ENCODE measurements at places on chromosomes 3 and 15. TPM values are rescaled to one million over a fixed set of nuclear protein-coding genes. Genes with fewer than 3 reads are reported as not detected.
A peak's percentile ranks its signal among the peaks of the same experiment; 100 is the strongest.

The PXYLP1 gene
- 5.6 TPM for total RNA-seq

The TMEM42 gene
- total RNA-seq, result 0.14 TPM

- DNase-seq, result no peak
Observed at GRCh38 chr3:126743350-126743749, 39.3 kb downstream of the CHCHD6 start.

DNA sequence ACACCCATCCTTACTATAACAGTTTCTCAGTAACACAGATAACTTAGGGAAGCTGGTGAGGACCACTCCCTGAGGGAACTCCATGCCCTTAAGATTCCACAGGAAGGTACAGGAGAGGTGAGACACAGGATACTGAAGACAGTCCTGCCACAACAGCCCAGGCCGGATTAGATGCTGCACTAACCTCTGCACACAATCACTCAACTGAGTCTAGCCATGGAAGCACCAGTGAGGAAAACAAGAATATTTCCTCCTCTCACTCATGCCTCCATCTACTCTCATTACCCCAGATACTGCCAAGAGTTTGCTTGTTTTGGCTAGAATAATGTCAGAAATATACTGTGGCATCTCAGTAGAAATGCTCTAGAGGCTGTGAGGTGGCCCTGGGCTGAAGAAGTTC lies 3.7 kb downstream of the ANO10 start:
- no peak for DNase-seq

DNA sequence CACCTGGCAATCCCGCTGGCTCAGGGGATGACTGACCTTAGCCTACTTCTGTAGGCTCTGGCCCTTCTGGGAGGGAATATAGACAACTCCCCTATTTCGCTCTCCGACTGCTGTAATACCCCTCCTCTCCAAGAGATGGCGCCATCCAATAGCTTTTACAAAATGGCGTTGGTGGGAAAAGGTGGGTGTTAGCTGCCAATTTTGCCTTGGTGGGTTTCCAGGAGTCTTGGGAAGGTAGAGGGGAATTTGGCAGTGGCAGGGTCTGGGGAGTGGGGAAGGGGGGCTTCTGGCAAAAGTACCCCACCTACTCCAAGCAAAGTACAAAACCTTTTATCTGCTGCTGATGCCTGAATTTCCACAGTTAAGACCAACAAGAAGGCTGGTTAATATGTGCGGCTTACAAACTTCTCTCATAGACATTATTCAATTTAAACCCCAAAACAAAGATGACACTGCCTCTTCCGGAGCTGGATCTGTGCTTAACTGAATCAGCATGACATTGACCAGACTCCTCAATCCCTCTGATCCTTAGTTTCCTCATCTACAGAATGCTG lies 62.1 kb downstream of the RASGRF1 start:
- peak; percentile 24 for DNase-seq

The KIF7 gene
- 1.3 TPM for total RNA-seq

The RETNLB gene
- not detected for total RNA-seq

DNA sequence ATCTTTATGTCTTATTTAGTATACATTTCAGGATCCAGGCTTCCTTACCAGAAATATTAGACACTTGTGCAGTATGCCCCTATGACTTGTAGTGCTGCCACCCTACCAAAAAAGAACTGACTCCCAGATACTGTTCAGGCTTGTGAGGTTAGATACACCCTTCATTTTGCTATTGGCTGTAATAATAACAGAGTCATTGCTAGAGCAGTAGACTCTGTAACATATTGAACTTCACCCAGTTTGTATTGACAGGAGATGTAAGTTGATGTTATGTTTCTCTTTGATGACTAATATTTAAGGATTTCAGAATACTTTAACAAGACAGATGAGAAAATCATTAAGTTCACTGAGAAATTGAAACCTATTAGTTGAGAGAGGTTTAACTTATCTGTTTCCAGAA lies 32.9 kb downstream of the RNF111 start:
- DNase-seq, result no peak

- DNase-seq, result no peak
Observed at GRCh38 chr15:56530157-56530556, 65.2 kb upstream of the MNS1 start.

DNA sequence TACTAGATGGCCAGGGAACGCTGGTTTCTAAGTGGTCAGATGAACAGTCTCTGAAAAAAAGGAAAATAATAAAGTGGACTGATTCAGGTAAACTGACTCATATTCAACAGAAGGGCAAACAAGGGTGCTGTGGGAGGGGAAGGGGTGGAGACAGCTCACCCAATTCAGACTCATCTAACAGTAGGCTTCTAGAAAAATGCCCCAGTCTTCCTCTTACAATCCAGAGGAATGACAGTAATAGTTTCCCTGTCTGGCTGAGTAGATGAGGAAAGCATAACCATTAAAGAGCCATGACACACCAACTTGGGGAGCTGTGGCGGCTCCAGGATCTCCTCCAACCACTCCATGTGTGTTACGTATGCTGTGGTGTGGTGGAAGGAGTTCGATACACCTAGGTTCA lies 231.4 kb upstream of the UMPS start:
- no peak for DNase-seq

- DNase-seq, result no peak
Observed at GRCh38 chr15:63948436-63948835, 97.8 kb downstream of the DAPK2 start.

The CFAP100 gene
- total RNA-seq, result not detected

DNA sequence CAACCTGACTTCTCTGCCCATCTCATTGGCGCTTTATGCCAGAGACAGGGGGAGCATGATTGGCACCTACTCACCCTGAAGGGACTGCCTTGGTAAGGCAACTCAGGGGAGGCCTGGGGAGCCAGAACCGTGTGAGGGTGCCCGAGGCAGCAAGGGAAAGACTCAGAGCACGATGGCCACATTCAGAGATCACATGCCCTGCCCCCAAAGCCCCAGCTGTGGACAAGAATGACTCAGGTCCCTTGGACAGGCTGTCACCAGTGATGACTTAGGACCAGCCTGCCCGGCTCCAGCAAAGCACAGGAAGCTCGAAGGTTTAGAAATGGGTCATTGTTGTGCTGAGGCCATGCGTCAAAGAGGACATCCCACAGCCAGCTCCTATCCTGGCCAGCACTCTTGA lies 49.1 kb upstream of the LIMD1 start:
- peak; percentile 63 for DNase-seq

DNA sequence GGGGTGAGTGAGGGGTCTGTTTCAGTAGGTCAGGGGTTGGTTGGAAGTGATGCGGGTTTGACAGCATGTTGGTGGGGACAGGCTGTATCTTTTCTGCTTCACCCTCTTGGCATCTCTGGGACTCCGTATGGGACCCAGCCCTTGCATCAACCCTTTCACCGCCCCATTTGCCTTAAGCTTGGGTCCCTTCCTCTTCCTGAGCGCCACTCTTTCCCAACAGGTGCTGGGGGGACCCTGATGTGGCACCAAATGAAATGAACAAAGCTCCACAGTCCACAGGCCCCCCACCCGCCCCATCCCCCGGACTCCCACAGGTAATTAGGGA lies 1.1 kb downstream of the EIF4G1 start:
- no peak for DNase-seq

The MEX3B gene
- 4.0 TPM for total RNA-seq

- DNase-seq, result no peak
Observed at GRCh38 chr15:70748281-70748747, 15.0 kb downstream of the UACA start.

The SCAMP2 gene
- total RNA-seq, result 36.1 TPM

DNA sequence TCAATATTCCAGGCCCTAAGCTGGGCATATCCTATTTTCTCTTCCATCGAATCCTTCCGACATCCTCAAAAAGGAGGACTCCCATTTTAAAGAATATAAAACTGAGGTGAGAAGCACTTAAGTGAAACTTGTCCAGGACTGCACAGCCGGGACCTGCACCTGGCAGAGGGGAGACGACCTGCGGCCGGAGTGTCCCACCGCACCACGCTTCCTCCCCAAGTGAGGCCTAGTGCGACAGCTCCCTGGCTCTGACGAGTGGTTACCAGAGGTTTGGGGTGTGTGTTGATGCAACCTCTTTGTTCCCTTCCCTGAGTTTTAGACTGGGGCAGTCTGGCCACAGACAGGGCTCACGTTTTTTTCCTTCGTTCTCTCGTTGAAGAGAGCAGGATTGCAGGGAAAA lies 24.9 kb upstream of the ATP2B2 start:
- no peak for DNase-seq

The AGBL1 gene
- not detected for total RNA-seq

DNA sequence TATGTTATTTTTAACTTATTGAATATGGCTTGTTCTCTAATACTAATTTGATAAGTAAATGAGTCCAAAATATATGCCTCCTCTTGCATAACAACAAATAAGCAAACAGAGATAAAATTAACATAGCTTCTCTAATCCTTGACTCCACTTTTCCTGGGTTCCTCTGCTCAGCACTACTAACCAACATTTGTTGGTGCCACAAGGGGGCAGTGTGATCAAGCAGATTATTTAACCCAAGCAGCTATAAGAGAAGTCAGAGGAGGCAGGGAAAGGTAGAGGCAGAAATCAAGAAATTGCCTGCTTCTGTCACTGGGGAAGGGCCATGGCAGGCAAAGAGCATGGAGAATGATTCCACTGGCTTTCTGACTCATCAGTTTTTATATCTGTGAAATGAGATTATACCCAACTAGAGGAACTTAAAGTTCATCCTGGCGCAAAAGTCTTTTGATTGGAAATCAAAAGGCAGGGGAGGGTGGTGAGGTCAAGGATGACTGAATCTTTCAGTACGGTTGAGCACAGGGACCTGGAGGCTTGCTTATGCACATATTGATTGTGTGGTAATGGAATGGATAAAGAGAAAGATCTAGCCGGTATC lies 152.2 kb downstream of the IGSF11 start:
- DNase-seq, result peak; percentile 65

The CAND2 gene
- total RNA-seq, result 2.0 TPM

DNA sequence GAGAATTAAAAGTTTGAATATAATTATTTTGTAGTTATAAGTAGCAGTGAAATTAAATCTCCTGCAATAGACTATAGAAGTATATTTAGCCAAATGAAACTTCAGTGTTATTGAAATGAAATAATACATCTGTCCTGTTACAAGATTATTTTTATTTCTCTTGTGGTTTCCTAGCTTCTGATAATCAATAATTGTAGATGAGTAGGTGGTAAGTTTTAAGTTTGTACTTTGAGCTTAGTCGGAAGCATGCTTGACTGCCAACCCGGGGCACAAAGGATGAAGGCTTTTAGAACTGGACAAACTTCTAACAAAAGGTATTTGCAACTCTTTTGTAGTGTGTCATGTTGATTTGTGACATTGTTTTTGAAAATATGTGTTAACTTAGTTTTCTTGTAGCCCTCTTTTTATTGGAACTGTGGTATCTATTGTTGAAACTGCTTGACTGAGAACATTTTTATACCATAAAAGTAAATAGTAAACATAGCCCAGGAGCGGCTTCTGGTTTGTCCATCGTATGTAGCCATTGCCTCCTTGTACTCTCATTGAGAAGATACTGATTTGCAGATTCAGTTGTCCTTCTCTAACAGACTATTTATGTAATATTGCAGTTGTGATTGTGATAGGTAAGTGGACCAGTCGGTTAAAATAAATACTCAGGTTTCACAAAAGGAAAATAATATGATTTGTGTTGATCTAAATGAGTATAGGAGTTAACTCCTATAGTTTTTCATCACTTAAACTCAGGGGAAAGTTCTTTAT lies 2.9 kb downstream of the CTNNB1 start:
- DNase-seq, result no peak

- peak; percentile 98 for DNase-seq
Observed at GRCh38 chr3:4978966-4979427, 240 bp upstream of the BHLHE40 start.

GRCh38 chr3:102124282-102124681 lies 275.0 kb downstream of the NFKBIZ start:
- no peak for DNase-seq

The PCOLCE2 gene
- total RNA-seq, result 6.7 TPM

- DNase-seq, result no peak
Observed at GRCh38 chr3:3209057-3209456, 29.6 kb upstream of the CRBN start.

DNA sequence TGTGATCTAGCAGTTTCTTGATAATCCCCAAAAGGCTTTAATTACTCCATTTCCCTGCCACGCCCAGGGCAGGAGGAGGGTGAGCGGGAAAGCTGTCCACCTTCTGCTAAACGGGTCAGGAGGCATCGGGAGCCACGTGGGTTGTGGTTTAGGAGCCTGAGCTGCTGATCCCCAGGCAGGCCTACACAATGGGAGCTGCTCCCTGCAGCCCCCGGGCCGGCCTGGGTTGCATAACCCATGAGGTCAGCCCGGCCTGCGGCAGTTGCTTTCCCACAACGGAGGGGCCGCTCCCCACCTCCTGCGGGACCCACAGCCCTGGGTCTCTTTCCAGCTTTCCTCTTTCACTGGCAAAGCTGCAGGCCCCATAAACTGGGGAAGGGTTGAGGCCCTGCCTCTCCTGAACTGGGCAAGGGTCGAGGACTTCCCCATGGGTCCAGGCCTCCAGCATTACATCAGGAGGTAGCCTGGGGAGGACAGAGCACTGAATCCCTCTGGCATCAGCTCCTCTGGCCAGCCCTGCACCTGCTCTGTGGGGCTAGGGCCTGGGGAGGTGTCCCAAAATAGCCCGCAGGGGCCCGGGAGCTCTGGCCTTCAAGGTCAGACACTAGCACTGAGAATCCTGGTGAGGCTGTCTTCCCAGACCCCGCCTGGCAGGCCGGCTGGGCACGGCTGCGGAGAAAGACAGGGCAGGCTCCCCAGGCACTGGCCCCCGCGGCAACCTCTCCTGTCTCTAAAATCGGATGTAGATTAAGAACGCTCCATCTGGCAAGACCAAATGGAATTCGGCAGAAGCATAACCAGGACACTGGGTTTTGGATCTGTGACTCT lies 47.3 kb downstream of the ZDHHC19 start:
- no peak for DNase-seq

DNA sequence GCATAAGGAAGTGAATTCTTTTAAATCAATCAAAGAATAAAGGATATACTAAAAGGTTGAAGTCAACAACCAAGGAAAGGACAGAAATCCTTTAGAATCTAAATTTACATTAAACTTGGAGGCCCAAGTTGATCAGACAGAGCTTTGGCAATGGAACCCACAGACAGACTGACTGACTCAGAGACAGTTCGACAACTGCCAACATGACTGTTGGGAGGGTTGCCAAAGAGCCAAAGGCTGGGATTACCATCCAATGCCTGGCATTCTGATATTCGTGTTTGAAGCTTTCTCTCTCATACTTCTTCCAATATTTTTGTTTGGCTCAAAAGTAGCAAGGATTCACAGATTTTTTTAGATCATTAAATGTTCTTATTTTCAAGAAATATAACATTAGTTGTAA lies 406.1 kb downstream of the PLCL2 start:
- no peak for DNase-seq

DNA sequence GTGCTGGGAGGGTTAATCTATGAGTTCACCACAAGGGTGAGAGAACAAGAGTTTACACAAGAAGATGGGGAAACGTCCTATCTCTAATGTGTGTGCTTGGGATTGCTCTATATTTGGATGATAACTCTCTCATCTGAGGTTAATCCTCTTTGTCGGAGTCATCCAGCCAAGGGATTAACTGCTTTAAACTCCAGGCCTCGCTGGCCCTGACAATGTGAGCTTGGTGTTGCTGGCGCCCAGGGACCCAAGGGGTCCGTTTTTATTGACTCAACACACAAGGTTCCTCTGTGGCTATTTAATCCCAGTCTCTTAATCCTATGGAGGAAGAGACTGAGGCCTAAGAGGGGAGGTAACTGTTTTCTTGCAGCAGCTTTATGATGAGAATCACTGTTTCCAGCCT lies 14.2 kb downstream of the SV2B start:
- DNase-seq, result no peak

GRCh38 chr3:40148827-40149226 lies 160.7 kb upstream of the EIF1B start:
- no peak for DNase-seq

The MYZAP gene
- total RNA-seq, result 3.2 TPM

GRCh38 chr3:39178553-39178952 lies 13.8 kb downstream of the XIRP1 start:
- no peak for DNase-seq

The EFCAB12 gene
- total RNA-seq, result 0.05 TPM

The FES gene
- total RNA-seq, result 0.12 TPM

Measured in A172 (cell line).